ENCODE measurements at places on chromosomes 4 and X.

DNA sequence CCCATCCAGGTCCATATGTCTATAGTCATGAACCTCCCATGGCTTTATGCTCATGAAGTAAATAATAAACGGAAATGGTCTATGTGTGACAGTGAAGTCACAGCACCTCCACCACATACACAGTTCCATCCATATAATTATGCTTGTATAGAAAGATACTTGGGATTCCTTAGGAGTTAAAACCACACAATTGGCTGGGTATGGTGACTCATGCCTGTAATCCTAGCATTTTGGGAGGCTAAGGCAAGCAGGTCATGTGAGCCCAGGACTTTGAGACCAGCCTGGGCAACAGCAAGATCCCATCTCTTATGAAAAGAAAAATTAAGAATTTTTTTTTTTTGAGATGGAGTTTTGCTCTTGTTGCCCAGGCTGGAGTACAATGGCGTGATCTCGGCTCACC is 55.6 kb upstream of the RBM47 start:
- DNase-seq = no peak

DNA sequence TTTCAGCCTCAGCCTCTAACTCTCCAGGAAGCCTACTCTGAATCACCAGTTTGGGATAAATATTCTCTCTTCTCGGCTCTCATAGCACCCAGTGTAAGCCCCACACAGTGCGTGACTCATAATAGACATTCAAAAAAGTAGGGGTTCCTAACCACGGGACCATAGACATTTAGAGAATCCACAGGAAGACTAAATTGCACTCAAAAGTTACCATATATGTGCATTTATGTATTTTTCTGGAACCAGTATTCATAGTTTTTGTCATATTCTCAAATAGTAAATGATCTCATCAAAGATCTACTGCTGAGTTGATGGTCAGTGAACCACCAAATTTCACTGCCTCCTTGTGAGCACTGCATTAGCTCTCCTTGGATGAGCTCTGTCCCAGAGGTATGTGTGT is 625.7 kb downstream of the SMARCA1 start:
- DNase-seq = no peak

GRCh38 chr4:13920901-13921300 is 293.4 kb upstream of the BOD1L1 start:
- no peak for DNase-seq

GRCh38 chrX:103879339-103879738 is 47.3 kb upstream of the RAB9B start:
- DNase-seq = no peak

GRCh38 chr4:108943371-108943770 is 180.5 kb upstream of the ETNPPL start:
- no peak for DNase-seq

DNA sequence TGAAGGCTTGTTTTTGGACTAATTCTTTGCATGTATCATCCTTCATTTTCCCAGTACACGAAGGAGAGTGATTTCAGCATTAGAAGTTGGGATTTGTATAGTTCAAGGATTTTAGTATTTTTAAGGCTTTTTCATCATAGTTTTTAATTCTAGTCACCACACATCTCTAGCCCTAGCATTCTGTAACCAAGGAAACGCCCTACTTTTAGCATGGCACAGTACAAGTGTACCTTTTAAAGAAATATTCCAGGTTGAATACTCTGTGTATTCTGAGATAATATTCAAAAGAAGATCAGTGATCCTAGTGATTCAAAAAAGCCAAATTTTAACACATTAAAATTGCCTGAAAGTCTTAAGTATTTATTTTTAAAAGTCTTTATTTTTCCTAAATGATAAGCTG is 150.5 kb downstream of the RAP1GDS1 start:
- DNase-seq = no peak

GRCh38 chr4:53744446-53745160 is 153.3 kb upstream of the LNX1 start:
- no peak for DNase-seq

- DNase-seq = no peak
These were observed 703.5 kb downstream of the FAT4 start for GRCh38 chr4:126018274-126018673.

DNA sequence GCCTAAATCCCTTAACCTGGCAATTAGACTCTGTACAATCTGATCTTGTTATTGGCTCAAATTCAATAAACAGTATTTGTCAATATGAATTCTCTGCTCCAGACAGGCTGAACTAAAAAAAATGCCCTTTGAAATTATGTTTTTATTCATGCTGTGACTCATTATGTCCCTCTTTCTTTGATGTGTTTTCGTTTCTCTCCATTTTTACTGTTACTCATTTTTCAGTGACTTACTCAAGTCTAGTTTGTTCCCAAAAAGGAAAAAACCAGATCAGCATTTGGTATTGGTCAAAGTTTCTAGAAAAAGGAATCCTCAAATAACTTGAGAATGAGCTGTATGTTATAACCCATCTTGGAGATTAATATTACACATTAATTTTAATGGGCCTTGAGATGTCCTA is 40.4 kb downstream of the UNC5C start:
- no peak for DNase-seq

DNA sequence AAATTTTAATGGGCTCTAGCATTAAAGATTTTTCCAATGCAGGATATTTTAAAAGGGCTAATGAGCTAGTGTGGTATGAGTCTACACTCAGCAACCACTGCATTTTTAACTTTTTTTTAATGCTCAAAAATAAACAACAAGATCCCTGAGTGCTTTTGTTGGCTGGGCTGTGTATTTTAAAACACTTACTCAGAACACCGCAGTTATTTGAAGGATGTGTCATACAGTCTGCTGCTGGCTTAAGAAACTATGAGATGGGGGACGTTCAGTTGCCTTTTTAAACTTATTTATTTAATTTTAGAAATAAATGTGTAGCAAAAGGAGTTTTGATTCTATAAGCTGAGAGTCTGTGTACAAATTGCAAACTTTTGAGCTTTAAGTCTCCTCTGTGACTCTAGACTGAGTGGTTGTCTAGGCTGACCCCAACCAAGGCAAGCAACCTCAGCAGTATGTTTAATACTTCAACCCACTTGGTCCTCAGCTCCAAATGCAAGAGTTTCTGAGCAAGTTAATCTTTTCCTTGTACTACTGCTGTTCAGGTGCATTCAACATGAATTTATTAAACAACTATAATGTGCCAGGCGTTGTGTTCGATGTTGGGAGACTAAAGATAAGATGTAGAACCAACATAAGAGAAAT is 278.6 kb upstream of the DIPK2B start:
- no peak for DNase-seq

GRCh38 chrX:100895365-100896075 is 21.4 kb upstream of the NOX1 start:
- DNase-seq = no peak
